K562 (cell line): ENCODE measurements at places on chromosomes 4 and X.

GRCh38 chr4:76996445-76996844 lies 46.9 kb downstream of the SEPTIN11 start:
- DNase-seq: no peak
- no peak overlapping the region for H3K4me3 ChIP-seq
- no peaks in the 10 kb centered on the region for H3K4me1 ChIP-seq
- H3K36me3 ChIP-seq: peaks cover 46% of the 10 kb centered on the region; the same call in 2 of the 3 replicates
- no peaks in the 10 kb centered on the region for H3K27me3 ChIP-seq
- no peak overlapping the region for H3K27ac ChIP-seq

GRCh38 chr4:147299205-147299604 lies 181.7 kb upstream of the EDNRA start:
- no peaks in the 10 kb centered on the region for H3K4me1 ChIP-seq
- no peak for DNase-seq
- no peak overlapping the region for H3K27ac ChIP-seq
- H3K4me3 ChIP-seq: no peak overlapping the region
- H3K36me3 ChIP-seq: no peaks in the 10 kb centered on the region

DNA sequence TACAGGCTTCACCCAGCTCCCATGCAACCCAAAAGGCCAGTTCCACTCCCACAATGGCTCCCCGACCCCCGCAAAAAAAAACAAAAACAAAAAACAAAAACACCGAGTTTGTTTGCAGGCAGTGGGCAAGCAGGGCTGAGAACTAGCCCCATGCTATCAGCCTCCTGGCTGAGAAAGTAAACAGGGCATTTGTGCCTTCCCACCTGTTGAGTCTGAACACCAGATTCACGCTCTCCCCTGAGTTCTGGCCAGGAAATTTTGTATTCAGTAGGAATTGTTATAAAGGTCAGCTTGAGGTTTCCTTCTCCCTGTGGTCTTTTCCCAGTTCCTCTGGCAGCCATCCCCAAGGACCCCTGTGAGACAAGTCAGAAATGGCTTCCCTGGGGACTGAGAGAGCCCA lies 1066.5 kb downstream of the GLUD2 start:
- H3K27me3 ChIP-seq: no peaks in the 10 kb centered on the region
- no peaks in the 10 kb centered on the region for H3K4me1 ChIP-seq
- no peak overlapping the region for H3K4me3 ChIP-seq
- H3K36me3 ChIP-seq: no peaks in the 10 kb centered on the region
- no peak overlapping the region for H3K27ac ChIP-seq

GRCh38 chrX:71285929-71286328 lies 2.5 kb downstream of the NONO start:
- no peak for DNase-seq
- H3K4me1 ChIP-seq: peaks cover 7% of the 10 kb centered on the region; the same call in 2 of the 3 replicates
- no peak overlapping the region for H3K27ac ChIP-seq
- H3K27me3 ChIP-seq: no peaks in the 10 kb centered on the region
- peak overlapping the region; percentile 80 for H3K4me3 ChIP-seq
- H3K36me3 ChIP-seq: peaks cover 50% of the 10 kb centered on the region

GRCh38 chr4:8695237-8696219 lies 103.0 kb downstream of the CPZ start:
- no peaks in the 10 kb centered on the region for H3K36me3 ChIP-seq
- no peaks in the 10 kb centered on the region for H3K4me1 ChIP-seq
- no peak overlapping the region for H3K4me3 ChIP-seq
- H3K27ac ChIP-seq: no peak overlapping the region

GRCh38 chrX:97685753-97686152 lies 802.0 kb downstream of the RPA4 start:
- no peaks in the 10 kb centered on the region for H3K27me3 ChIP-seq
- no peak overlapping the region for H3K4me3 ChIP-seq

- H3K36me3 ChIP-seq: no peaks in the 10 kb centered on the region
- H3K27me3 ChIP-seq: peaks cover 7% of the 10 kb centered on the region
- no peak overlapping the region for H3K27ac ChIP-seq
- no peak for DNase-seq
- H3K4me1 ChIP-seq: no peaks in the 10 kb centered on the region
Measured at GRCh38 chr4:139802931-139803330, 137.3 kb downstream of the MGST2 start.

- H3K4me3 ChIP-seq: no peak overlapping the region
- no peaks in the 10 kb centered on the region; the same call in 1 of the 2 replicates for H3K4me1 ChIP-seq
- no peaks in the 10 kb centered on the region for H3K27me3 ChIP-seq
- DNase-seq: no peak
Measured at GRCh38 chrX:72182924-72183323, 1.4 kb downstream of the PIN4 start.

GRCh38 chr4:7348946-7349900 lies 85.5 kb downstream of the PSAPL1 start:
- no peak overlapping the region for H3K4me3 ChIP-seq
- no peaks in the 10 kb centered on the region for H3K36me3 ChIP-seq
- no peak for DNase-seq
- H3K27ac ChIP-seq: no peak overlapping the region
- H3K4me1 ChIP-seq: no peaks in the 10 kb centered on the region

DNA sequence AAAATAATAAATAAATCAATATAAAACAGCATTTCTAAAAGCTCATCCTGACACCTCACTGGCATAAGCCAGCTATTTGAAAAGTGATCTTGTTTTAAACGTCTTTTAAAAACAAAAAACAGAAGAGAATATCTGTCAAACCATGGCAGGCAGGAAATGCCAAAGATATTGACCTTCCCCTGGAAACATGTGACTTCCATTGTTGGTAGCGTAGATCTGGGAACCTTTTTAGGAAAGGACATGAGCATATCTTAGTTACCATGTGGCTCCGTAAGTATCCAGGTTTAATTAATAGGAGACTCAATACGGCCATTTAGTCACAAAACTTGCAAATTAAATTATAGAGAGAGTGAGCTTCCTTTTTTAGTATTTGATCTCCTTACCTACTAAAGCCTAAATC lies 83.0 kb upstream of the KLHL4 start:
- no peaks in the 10 kb centered on the region for H3K27me3 ChIP-seq
- no peak overlapping the region for H3K4me3 ChIP-seq
- H3K36me3 ChIP-seq: no peaks in the 10 kb centered on the region
- no peak for DNase-seq

- no peaks in the 10 kb centered on the region for H3K36me3 ChIP-seq
- no peaks in the 10 kb centered on the region for H3K4me1 ChIP-seq
- DNase-seq: no peak
Measured at GRCh38 chr4:5658974-5659373, 49.4 kb downstream of the EVC2 start.

DNA sequence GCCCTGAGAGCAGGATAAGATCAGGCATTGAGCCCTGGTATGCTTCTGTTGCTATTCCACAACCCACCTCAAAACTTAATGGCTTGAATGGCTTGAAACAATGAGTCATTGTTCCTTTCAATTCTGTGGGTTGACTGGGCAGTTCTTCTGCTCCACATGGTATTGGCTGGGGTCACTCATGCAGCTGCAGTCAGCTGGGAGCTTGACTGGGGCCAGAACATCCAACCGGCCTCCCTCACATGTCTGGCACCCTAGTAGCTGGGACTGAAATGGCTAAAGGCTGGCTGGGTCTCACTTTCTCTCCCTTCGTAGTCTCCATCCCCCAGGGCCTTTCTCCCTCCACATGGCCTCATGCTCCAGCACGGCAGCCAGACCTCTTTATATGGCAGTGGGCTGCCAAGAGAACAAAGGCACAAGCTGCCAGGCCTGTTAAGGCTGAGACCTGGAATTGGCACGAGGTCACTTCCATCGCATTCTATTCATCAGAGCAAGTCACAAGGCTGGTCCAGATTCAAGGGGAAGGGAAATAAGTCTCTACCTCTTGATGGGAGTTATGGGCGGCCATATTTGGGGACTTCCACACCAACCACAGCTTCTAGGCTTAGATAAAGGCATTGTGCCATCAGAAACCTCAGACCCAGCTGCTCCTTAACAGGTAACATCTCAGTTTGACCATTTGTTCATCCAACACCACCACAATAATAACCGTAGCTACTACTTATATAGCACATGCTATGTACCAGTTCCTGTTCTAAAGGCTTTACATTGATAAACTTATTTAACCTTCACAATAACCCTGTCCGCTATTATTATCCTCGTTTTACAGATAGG lies 159.7 kb upstream of the ATP6AP2 start:
- no peak overlapping the region for H3K4me3 ChIP-seq
- no peak overlapping the region for H3K27ac ChIP-seq
- H3K36me3 ChIP-seq: no peaks in the 10 kb centered on the region
- no peaks in the 10 kb centered on the region for H3K27me3 ChIP-seq
- no peaks in the 10 kb centered on the region for H3K4me1 ChIP-seq
- peak; percentile 8 for DNase-seq

DNA sequence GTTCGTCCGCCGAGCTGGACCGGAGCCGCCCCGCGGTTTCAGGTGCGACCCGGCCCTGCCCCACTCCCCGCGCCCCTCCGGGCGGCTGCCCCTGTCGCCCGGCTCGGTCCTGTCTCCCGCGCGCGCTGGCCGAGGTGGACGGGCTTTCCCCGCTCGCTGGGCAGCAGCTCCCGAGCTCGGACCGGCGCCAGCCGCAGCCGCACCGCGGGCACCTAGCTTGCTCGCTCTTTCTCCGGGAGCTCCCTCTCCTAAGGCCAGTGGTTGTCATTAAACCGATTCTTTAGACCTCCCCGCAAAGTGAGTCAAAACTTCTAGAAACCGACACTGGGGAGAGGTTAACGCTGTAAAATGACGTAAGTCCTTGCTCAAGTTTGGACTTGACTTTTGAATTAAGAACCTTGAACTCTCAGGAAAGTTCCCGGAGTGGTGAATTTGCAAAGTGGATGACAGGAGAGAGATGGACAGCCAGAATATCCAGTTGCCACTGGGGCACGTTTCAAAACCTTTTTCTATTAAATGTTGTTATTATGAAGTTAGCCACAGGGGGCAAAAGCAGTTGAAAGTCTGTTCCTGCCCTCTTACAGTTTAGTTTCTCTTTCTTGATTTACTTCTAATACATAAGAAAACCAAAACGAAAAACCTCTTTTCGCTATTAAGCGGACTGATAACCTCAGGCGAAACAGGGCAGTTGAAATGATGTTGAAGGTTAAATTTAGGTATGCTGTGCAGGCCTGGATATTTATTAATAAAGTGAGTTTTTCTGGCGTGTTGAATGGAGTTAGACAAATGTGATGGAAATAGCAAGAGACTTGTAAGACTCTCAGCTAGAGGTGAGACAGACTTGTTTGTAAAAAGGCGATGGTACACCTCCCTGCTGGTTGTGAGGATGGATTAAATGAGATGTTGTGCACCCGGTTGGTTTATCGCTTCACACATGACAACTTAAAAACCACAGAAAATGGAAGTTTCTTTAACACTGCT lies 847 bp downstream of the PI4K2B start:
- H3K27ac ChIP-seq: peak overlapping the region; percentile 92
- H3K27me3 ChIP-seq: no peaks in the 10 kb centered on the region
- peak; percentile 64 for DNase-seq
- peaks cover 12% of the 10 kb centered on the region; the same call in 2 of the 3 replicates for H3K4me1 ChIP-seq
- H3K4me3 ChIP-seq: peak overlapping the region; percentile 93

- peaks cover 48% of the 10 kb centered on the region for H3K27me3 ChIP-seq
- H3K4me1 ChIP-seq: peaks cover 1% of the 10 kb centered on the region; the same call in 1 of the 3 replicates
- H3K27ac ChIP-seq: no peak overlapping the region
- DNase-seq: no peak
Measured at GRCh38 chr4:16124232-16124631, 40.4 kb upstream of the PROM1 start.

DNA sequence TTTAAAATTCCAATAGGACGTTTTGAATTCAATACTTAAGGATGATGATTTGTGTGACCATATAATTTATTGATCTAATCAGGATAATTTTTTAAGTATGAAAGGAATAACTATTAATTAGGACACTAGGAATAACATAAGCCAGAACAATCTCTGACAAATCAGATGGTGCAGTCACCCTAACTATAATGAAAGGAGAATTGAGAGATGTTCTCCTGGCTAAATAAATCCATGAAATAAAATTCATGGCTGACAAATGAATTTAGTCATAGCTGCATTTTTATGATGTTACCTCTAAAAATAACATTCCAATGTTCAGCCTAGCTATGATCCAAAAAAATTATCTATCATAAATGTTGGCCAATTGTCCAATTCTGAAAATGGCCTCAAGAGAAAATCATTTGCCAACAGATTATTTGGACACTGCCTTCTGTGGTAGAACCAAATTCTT lies 190.6 kb upstream of the NEIL3 start:
- no peaks in the 10 kb centered on the region for H3K36me3 ChIP-seq
- no peak overlapping the region for H3K4me3 ChIP-seq
- no peaks in the 10 kb centered on the region for H3K4me1 ChIP-seq
- H3K27me3 ChIP-seq: no peaks in the 10 kb centered on the region
- DNase-seq: no peak

GRCh38 chrX:30786374-30786773 lies 102.7 kb downstream of the TAB3 start:
- H3K27ac ChIP-seq: no peak overlapping the region
- DNase-seq: no peak
- no peaks in the 10 kb centered on the region for H3K36me3 ChIP-seq
- H3K4me1 ChIP-seq: no peaks in the 10 kb centered on the region
- H3K4me3 ChIP-seq: no peak overlapping the region

- H3K27ac ChIP-seq: no peak overlapping the region
- H3K27me3 ChIP-seq: no peaks in the 10 kb centered on the region
- no peaks in the 10 kb centered on the region for H3K4me1 ChIP-seq
Measured at GRCh38 chr4:106806158-106806797, 229.8 kb downstream of the DKK2 start.

GRCh38 chrX:133771086-133771646 lies 214.2 kb downstream of the GPC3 start:
- H3K4me1 ChIP-seq: no peaks in the 10 kb centered on the region
- DNase-seq: no peak
- H3K27ac ChIP-seq: no peak overlapping the region
- no peaks in the 10 kb centered on the region for H3K27me3 ChIP-seq
- H3K36me3 ChIP-seq: no peaks in the 10 kb centered on the region

DNA sequence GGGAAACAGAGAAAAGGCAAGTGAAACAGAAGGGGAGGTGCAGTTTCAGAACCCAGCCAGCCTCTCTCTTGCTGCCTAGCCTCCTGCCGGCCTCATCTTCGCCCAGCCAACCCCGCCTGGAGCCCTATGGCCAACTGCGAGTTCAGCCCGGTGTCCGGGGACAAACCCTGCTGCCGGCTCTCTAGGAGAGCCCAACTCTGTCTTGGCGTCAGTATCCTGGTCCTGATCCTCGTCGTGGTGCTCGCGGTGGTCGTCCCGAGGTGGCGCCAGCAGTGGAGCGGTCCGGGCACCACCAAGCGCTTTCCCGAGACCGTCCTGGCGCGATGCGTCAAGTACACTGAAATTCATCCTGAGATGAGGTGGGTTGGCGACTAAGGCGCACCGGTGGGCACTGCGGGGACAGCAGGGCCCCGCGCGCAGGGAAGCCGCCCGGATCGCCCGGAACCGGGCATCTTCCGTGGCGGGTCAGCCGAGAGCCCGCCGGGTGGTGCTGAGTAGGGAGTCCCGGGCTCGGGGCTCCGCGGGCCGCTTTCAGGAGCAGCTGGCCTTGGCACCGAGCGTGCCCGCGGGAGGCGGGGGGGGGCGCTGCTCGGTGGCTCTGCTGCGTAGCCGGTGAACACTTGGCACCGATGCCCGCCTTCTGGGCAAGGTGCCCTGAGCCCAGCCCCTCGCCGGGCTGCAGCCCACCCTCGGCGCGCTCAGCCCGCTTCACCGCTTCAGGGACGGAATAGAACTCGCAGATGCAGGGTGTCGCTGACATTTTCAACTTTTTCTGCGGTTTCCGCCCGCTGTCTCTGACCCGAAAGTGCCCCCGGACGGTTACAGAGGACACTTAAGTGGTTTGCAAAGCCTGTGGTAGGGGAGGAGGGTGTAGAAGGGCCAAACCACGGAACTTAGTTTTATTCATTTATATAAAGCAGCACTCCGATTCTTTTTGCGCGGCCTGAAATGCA lies at the start of gene CD38:
Gene CD38 (plus strand): TSS at position 40 of the 953 bp plus-strand sequence. CDS start 87 bp downstream, at position 127.
- H3K36me3 ChIP-seq: no peaks in the 10 kb centered on the region
- H3K4me1 ChIP-seq: peaks cover 8% of the 10 kb centered on the region
- no peak for DNase-seq
- H3K27me3 ChIP-seq: peaks cover 28% of the 10 kb centered on the region
- H3K27ac ChIP-seq: no peak within 1 kb of the TSS
